ENCODE measurements at places on chromosomes 6 and 20.

GRCh38 chr6:160412993-160413392 is 64.8 kb downstream of the SLC22A3 start:
- DNase-seq = no peak

DNA sequence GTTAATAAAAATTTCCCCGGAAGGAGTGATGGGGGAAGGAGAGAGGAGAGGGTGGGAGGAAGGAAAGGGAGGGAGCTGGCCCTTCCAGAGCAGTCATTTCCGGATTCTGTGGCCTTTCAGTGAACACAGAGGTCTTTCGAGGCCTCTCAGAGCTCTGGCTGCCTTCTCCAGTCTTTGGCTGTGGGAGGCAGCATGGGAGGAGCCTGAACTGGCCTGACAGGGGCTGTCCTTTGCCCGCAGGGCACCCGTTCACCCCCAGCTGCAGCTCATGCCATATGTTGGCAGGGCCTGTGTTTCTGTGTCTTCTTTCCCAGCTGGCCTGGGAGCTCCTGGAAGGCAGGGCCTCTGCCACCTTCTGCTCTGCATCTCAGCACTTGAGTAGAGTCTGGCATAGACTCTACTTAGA is 95.5 kb downstream of the PPP1R14C start:
- no peak for DNase-seq

GRCh38 chr6:161445021-161445799 is 171.3 kb upstream of the AGPAT4 start:
- DNase-seq = no peak

GRCh38 chr6:146693342-146693741 is 94.6 kb downstream of the ADGB start:
- no peak for DNase-seq

DNA sequence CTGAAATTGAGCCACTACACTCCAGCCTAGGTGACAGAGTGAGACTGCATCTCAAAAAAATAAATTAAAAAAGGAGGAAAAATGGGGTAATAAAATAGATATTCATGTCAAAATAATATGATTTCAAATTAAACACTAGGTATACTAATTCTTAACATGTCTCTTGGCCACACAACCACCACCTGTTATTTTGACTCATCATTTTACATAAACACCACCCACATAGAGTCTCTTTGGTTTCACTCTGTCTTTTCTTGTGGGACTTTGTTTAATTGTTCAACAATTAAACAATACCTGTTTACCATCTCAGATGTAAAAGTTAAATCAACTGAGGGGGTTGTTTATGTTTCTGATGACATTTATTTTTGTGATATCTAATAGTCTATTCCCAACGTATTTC is 476.8 kb upstream of the ADGRB3 start:
- no peak for DNase-seq

GRCh38 chr6:48747040-48747439 is 636.0 kb upstream of the PTCHD4 start:
- DNase-seq = no peak

DNA sequence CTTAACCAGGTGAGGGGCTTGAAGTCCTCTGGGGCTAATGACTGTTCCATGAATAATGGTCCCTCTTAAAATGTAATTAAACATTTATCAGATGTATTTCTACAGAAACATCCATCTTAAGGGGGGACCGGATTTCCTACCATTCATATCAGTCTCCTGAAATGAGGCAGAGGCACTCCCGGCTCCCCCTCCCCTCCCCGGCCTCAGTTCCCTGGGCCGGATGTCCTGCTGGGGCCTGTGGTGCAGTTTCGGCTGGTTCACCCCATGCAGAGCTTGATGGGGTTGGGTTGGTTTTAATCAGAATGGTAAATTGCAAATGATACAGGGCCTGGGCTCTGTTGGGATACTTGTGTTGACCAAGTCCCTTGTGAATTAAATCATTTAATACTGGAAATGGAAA is 349.4 kb downstream of the PREX1 start:
- DNase-seq = no peak

- no peak for DNase-seq
Measured at GRCh38 chr6:28541996-28542395, 16.3 kb downstream of the GPX5 start.

DNA sequence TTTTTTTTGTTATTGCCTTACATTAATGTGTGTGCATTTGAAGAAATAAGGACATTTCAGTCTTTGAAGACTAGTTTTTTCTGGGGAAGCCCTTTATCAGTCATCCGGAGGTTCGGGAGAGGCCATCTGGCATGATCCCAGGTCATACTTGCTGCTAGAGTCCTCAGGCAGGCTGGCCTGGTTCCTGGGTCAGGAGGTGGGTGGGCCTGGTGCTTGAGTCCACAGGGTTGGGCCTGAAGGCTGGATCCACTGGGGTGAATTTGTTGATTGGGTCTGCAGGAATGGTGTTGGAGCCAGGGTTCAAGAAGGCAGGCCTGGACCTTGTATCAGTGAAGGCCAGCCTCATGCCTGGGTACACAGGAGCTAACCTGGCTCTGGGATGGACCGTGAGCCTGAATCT is 15.8 kb upstream of the WFDC9 start:
- no peak for DNase-seq

DNA sequence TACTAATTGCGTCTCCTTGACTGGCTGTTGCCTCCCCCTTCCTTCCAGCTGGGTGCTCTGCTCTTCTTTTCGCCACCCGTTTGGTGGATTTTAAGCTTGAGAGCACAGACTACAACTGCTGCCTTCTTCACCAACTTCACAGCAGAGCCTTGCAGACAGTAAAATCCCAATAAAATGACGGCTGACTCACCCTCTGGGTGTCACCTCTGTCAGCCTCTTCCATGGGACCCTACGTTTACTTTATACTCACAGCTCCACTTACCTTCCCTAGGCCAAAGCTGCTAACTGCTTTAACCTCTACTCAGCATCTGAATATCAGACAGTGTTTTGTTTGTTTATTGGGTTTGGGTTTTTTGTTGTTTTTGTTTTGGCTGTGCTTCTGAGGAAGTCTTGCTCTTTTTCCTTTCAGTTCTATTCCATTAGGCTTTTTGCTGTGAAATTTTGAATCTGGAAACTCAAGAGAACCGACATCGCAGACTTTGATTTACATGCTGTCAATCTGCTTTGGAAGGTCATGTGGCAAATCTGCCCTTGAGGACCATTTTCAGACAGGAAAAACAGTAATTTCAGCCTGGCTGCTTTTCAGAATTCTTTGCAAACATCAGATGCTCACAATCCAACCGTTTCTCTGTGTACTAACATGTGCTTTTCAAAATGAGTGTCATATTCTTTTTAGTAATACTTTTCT is 2.4 kb downstream of the AGPAT4 start:
- no peak for DNase-seq

DNA sequence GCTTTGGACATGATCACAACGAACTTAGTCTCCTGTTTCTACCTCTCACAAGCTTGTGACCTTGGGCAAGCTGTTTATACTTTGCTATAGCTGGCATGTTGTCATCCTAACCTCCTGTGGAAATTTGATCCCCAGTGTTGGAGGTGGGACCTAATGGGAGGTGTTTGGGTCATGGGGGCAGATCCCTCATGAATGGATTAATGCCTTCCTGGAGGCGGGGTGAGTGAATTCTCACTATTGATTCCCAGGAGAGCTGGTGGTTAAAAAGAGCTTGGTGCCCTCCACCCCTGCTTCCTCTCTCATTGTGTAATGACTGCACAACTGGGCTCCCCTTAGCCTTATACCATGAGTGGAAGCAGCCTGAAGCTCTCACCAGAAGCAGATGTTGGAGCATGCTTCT is 228.9 kb downstream of the HIVEP2 start:
- DNase-seq = no peak

Data from Panc1 (cell line).